ENCODE measurements at places on chromosomes 16 and 17. TPM values are rescaled to one million over a fixed set of nuclear protein-coding genes. Genes with fewer than 3 reads are reported as not detected.

- DNase-seq = no peak
Observed at GRCh38 chr17:38892620-38893019, 22.8 kb downstream of the LASP1 start.

Gene CES3
- total RNA-seq = 0.17 TPM

GRCh38 chr16:29975811-29976511, 2.3 kb downstream of the TAOK2 start:
- no peak for DNase-seq

Gene PRDM7
- not detected for total RNA-seq

GRCh38 chr16:27317320-27317719, 3.5 kb downstream of the IL4R start:
- no peak for DNase-seq

GRCh38 chr17:4147751-4148310, 4.8 kb downstream of the CYB5D2 start:
- no peak for DNase-seq

- DNase-seq = no peak
Observed at GRCh38 chr16:2366660-2367309, 26.3 kb upstream of the ABCA3 start.

DNA sequence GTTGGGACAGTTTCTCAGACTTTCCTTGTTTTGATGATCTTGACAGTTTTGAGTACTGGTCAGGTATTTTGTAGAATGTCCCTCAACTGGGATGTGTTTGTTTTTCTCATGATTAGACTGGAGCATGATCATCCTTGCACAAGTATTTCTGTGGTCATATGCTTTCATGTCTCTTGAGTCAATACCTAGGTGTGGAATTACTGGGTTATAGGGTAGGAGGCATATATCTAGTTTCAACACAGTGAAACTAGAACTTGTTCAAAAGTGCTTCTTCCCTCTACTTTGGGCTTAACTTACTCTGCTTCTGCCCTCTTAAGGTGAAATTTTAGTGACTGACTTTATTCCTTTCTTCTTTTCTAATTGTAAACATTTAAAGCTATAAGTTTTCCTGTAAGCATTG, 30.1 kb downstream of the IKZF3 start:
- no peak for DNase-seq

DNA sequence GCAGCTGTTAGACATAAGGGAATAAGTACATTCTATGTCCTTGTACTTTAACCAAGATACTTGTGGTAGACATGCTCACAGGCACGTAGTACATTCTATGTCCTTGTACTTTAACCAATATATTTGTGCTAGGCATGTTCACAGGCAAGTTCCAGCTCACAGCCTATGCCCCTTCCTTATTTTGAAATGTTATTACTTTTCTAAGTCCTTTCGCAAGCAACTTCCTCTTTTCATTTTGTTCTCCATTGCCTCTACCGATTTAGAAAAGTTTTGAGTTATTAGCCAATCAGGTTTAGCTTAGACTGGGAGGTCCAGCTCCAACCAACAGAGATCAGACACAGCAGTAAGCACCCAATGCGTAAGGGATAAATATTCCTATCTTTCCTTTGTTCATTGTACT, 60.1 kb upstream of the NUDT7 start:
- no peak for DNase-seq

Gene KIF2B
- total RNA-seq = not detected

DNA sequence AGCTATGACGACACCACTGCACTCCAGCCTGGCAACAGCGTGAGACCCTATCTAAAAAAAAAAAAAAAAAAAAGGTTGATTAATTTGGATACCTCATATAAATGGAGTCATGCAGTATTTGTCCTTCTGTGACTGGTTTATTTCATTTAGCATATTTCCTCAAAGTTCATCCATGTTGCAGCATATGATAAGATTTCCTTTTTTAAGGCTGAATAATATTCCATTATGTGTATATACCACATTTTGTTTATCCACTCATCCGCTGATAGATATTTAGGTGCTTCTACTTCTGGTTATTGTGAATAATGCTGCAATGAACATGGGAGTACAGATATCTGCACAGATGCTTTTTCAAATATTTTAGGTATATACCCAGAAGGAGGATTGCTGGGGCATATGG, 43.3 kb upstream of the TMC5 start:
- no peak for DNase-seq

Gene FOXN1
- total RNA-seq = not detected

Gene ZNF205
- 21.0 TPM for total RNA-seq

DNA sequence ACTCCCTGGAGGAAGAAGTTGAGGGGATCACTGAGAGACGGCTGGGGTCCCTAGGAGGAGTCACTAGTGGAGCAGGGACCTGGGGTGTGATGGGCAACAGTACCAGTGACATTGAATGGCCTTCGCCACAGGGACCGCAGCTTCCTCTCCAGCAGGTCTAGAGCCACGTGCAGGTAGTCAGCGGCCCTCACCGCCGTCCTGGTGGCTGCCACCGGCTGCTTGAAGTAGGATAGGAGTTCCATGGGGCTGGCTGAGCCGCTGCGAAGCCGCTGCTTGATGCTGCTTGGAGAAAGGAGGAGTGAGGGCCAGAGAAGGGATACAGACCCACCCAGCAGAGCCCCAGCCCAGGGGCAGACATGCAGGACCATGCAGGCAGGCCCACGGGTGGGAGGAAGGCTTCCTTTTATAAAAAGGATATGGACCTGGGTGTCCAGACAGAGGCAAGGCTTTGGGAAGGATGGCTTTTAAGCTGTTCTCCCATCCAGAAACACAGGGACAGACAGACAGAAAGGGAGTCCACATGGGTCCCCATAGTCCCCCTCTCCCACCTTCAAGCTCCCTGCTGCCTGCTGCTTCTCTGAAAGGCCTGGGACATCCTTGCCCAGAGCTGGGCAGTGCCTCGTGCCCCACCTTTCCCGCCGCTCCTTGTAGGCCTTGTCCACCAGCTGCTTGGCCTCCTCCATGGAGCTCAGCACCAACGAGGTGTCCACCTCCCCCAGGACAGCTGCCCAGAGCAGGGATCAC, 827 bp downstream of the MPO start:
- no peak for DNase-seq

GRCh38 chr16:51880776-51881175, 666.2 kb downstream of the TOX3 start:
- DNase-seq = peak; percentile 93
